Fibroblast of lung (primary cell): ENCODE measurements at places on chromosomes 1 and 21.

- DNase-seq = no peak
Observed at GRCh38 chr1:4894566-4894965, 240.2 kb downstream of the AJAP1 start.

- peak; percentile 66 for DNase-seq
Observed at GRCh38 chr1:230982696-230983095, 3.8 kb downstream of the ARV1 start.

GRCh38 chr1:246128494-246129069 is 378.5 kb downstream of the SMYD3 start:
- no peak for DNase-seq

DNA sequence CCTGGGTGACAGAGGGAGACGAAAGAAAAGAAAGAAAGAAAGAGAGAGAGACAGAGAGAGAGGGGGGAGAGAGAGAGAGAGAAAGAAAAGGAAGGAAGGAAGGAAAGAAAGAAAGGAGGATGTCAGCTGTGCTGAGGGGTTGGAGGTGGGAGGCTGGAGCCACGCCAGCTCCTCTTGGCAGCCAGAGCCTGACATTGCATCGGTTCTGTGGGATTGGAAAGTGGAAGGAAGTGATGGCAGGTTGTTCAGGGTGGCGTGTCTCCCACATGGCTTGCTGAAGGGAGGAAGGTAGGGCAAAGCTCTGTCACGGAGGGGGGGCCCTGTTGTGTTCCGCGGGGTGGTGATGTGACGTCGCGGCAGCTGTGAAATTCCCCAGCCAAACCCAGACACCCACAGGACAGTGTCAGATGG is 30.7 kb downstream of the EIF2D start:
- no peak for DNase-seq
